ENCODE measurements at places on chromosomes 16 and 17. TPM values are rescaled to one million over a fixed set of nuclear protein-coding genes. Genes with fewer than 3 reads are reported as not detected.
A peak's percentile ranks its signal among the peaks of the same experiment; 100 is the strongest.

GRCh38 chr17:60129164-60129563 lies 20.6 kb upstream of the CA4 start:
- DNase-seq, result no peak

- DNase-seq, result no peak
These were observed 838 bp upstream of the TMEM97 start for GRCh38 chr17:28317966-28318758.

GRCh38 chr16:1612320-1613111 lies at the start of gene CRAMP1:
CRAMP1 (plus strand) TSS chr16:1612360; CDS start chr16:1614640, 2,280 bp downstream.
- DNase-seq, result peak; percentile 7

Gene BOLA2B
- total RNA-seq, result 110 TPM

Gene TNFRSF17
- not detected for total RNA-seq

Gene TBC1D3D
- total RNA-seq, result not detected

Measured in umbilical cord (tissue), 2 donors.